ENCODE measurements at places on chromosomes 2 and 18. TPM values are rescaled to one million over a fixed set of nuclear protein-coding genes. Genes with fewer than 3 reads are reported as not detected.

CPLX4 gene
- not detected for total RNA-seq

CHRND gene
- total RNA-seq: not detected

SIX2 gene
- total RNA-seq: not detected

FN1 gene
- 0.72 TPM for total RNA-seq

THADA gene
- total RNA-seq: 52.9 TPM

CCDC178 gene
- total RNA-seq: not detected

DNA sequence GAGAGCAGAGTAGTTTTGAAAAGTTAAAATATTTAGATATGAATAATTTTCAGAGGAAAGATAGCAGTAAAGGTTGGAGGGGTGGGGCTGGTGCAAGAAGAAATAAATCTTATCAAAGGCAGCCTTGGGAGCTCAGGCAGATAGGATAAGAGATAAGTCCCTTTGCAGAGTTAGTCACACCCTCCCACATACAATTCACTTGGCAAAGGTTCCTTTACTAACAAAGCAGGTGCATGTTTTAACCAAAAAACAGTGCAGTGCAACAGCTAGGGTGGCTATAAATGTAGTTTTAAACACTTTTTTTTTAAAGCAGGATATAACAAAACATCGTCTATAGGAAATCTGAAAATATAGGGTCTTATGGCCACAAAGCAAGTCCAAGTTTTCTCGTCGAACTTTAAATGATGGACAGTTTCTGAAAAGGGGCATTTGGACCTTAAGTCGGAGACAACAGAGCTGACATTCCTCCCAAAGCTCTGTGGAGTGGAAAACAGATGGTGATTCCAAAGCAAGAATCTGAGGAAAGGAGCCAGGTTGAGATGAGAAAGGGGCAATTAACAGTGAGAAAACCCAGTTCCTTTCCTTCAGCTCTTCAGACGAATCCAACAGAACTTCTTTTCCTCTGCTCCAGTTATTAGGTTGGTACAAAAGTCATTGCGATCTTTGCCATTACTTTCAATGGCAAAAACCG is 53.0 kb downstream of the EPHA4 start:
- no peaks in the 10 kb centered on the region for H3K36me3 ChIP-seq
- DNase-seq: no peak
- H3K4me3 ChIP-seq: peak overlapping the region; percentile 77
- H3K27me3 ChIP-seq: no peaks in the 10 kb centered on the region
- H3K27ac ChIP-seq: peak overlapping the region; percentile 82

- H3K36me3 ChIP-seq: no peaks in the 10 kb centered on the region
- H3K27me3 ChIP-seq: peaks cover 6% of the 10 kb centered on the region
- H3K27ac ChIP-seq: no peak overlapping the region
- no peak for DNase-seq
Observed at GRCh38 chr2:159155791-159156190, 130.7 kb downstream of the WDSUB1 start.

DNA sequence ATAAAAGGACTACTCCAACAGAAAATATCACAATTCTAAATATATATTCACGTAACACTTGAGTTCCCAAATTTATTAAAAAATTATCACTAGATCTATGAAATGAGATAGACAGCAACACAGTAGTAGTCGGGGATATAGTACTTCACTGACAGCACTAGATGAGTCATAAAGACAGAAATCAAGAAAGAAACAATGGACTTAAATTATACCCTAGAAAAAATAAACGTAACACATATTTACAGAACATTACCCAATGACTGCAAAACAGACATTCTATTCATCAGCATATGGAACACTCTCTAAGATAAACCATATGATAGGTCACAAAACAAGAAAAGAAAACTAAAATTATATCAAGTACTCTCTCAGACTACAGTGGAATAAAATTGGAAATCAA is 429.4 kb downstream of the MBD2 start:
- no peak overlapping the region for H3K27ac ChIP-seq
- H3K4me1 ChIP-seq: no peaks in the 10 kb centered on the region
- H3K36me3 ChIP-seq: no peaks in the 10 kb centered on the region
- DNase-seq: no peak
- no peak overlapping the region for H3K4me3 ChIP-seq

- no peaks in the 10 kb centered on the region for H3K27me3 ChIP-seq
- no peak overlapping the region for H3K4me3 ChIP-seq
- H3K36me3 ChIP-seq: no peaks in the 10 kb centered on the region
- no peak for DNase-seq
- H3K27ac ChIP-seq: no peak overlapping the region
- no peaks in the 10 kb centered on the region for H3K4me1 ChIP-seq
Observed at GRCh38 chr2:220068846-220069245, 441.4 kb downstream of the SLC4A3 start.

DNA sequence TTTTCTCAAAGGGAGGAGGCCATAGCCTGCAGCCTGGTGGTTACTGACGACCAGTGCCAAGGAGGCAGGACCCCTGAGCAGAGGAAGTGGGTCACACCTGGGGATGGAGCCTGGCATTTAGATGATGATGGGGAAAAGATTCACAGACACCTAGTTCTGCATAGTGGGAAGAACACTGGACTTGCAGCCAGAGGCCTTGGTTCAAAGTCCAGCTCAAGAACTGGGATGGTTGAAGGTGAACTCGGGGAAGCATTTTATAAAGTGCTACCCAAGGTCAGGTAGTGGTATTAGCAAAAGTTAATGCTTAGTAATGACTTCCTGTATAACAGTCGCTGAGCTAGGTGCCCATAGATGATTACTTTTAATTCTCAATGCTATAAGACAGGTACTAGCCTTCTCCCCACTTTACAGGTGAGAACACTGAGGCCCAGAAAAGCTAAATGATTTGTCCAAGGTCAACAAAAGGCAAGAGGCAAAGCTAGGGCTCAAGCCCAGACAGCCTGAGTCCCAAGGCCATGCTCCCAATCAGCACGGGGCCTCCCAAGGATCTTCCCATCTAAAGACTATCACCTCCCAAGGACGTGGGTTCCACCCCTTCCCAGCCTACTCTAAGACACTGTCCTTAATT is 134.4 kb downstream of the TNS1 start:
- H3K27me3 ChIP-seq: no peaks in the 10 kb centered on the region
- H3K36me3 ChIP-seq: no peaks in the 10 kb centered on the region
- no peak overlapping the region for H3K27ac ChIP-seq
- no peak overlapping the region for H3K4me3 ChIP-seq
- H3K4me1 ChIP-seq: no peaks in the 10 kb centered on the region
- no peak for DNase-seq

GRCh38 chr2:9394816-9395215 is 28.5 kb downstream of the ITGB1BP1 start:
- no peak overlapping the region for H3K27ac ChIP-seq
- no peaks in the 10 kb centered on the region for H3K36me3 ChIP-seq
- no peak for DNase-seq
- H3K4me3 ChIP-seq: no peak overlapping the region
- H3K4me1 ChIP-seq: no peaks in the 10 kb centered on the region
- no peaks in the 10 kb centered on the region for H3K27me3 ChIP-seq

GRCh38 chr2:235098269-235098668 is 146.5 kb downstream of the SH3BP4 start:
- H3K27ac ChIP-seq: no peak overlapping the region
- H3K36me3 ChIP-seq: no peaks in the 10 kb centered on the region

GRCh38 chr2:70115646-70116442 is 28.6 kb downstream of the PCBP1 start:
- peak overlapping the region; percentile 29 for H3K4me3 ChIP-seq
- peak overlapping the region; percentile 60 for H3K27ac ChIP-seq
- no peaks in the 10 kb centered on the region for H3K27me3 ChIP-seq
- no peak for DNase-seq
- peaks cover 26% of the 10 kb centered on the region for H3K4me1 ChIP-seq
- H3K36me3 ChIP-seq: no peaks in the 10 kb centered on the region

GRCh38 chr2:195486987-195487644 is 169.9 kb upstream of the SLC39A10 start:
- peak; percentile 22 for DNase-seq
- no peaks in the 10 kb centered on the region for H3K36me3 ChIP-seq
- peaks cover 20% of the 10 kb centered on the region for H3K4me1 ChIP-seq
- H3K4me3 ChIP-seq: peak overlapping the region; percentile 33

DNA sequence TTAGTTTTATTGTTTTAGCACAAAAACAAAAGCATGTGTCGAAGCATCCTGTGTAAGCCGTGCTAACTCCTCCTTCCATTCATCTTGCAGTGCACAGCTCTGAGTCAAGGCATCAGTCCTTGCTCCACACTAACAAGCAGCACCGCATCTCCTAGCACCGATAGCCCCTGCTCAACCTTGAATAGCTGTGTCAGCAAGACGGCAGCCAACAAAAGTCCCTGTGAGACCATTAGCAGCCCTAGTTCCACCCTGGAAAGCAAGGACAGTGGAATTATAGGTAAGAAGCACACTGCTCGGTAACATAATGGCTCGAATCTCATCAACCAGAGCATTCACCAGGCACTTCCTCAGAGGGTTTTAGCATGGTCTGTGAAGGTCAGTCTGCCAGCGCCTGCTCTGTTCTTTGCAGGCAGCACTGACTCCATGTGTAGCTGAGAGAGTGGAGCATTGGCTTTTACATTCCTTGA is 136.2 kb downstream of the WDSUB1 start:
- H3K27me3 ChIP-seq: peaks cover 11% of the 10 kb centered on the region
- DNase-seq: peak; percentile 49
- no peak overlapping the region for H3K27ac ChIP-seq
- H3K4me1 ChIP-seq: no peaks in the 10 kb centered on the region
- H3K36me3 ChIP-seq: no peaks in the 10 kb centered on the region

- no peak overlapping the region for H3K4me3 ChIP-seq
- no peak overlapping the region for H3K27ac ChIP-seq
- no peak for DNase-seq
- no peaks in the 10 kb centered on the region for H3K36me3 ChIP-seq
- H3K27me3 ChIP-seq: peaks cover 2% of the 10 kb centered on the region
Observed at GRCh38 chr18:44556296-44556695, 124.4 kb upstream of the SETBP1 start.

DNA sequence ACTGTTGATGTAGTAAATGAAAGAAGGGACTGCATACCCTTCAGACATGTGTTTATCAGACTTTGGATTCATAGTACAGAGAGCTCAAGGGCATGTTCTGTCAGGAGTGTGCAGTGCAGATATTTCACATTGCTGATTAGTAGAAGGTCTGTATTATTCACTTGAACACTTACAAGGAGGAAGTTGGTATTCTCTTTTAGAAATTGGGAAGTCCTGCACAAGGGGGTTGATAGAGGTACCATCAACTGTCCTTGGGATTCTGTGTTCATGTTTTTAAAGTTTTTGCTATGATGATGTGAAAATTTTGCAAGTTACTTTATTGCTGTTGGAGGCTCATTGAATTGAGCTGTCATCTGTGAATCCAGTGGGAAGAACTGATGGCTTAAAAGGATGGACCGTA is 6.7 kb downstream of the PSMD1 start:
- DNase-seq: no peak
- H3K4me3 ChIP-seq: no peak overlapping the region
- H3K27ac ChIP-seq: no peak overlapping the region
- H3K36me3 ChIP-seq: peaks cover 66% of the 10 kb centered on the region

- no peak for DNase-seq
- H3K4me3 ChIP-seq: no peak overlapping the region
- peaks cover 25% of the 10 kb centered on the region for H3K4me1 ChIP-seq
- no peak overlapping the region for H3K27ac ChIP-seq
- H3K36me3 ChIP-seq: peaks cover 3% of the 10 kb centered on the region
Observed at GRCh38 chr18:36825526-36825925, 3.3 kb downstream of the TPGS2 start.

DNA sequence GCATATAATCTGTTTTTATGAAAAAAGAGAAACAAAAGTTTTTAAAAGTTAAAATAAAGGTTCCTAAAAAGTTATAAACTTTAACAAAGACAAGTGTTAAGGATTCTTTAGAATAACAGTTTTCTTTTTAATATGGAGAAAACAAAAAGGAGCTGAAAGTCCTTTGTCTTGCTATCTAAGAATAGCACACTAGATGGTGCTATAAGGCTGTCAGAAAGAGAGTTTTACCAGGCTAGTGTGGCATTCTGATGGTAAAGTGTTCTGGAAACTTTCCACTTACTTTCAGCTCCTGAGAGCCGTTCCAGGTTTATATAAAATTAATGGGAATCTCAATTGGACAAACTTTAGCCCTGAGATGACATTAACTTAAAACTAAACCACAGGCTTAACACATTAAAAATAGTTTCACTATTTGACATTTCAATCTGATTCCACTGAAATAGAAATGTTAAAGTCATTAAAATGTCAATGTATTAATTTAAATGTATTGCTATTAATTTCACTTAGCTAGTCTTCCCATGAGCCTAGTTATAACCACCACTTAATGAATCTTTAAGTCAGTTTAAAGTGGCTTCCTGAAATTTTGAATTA is 3.7 kb downstream of the FBXO48 start:
- peaks cover 45% of the 10 kb centered on the region for H3K4me1 ChIP-seq
- DNase-seq: no peak
- H3K27ac ChIP-seq: peak overlapping the region; percentile 97
- H3K36me3 ChIP-seq: no peaks in the 10 kb centered on the region
- no peaks in the 10 kb centered on the region for H3K27me3 ChIP-seq

- no peaks in the 10 kb centered on the region for H3K36me3 ChIP-seq
- H3K4me3 ChIP-seq: no peak overlapping the region
- H3K27ac ChIP-seq: no peak overlapping the region
Observed at GRCh38 chr2:200135082-200135481, 171.4 kb upstream of the SPATS2L start.

DNA sequence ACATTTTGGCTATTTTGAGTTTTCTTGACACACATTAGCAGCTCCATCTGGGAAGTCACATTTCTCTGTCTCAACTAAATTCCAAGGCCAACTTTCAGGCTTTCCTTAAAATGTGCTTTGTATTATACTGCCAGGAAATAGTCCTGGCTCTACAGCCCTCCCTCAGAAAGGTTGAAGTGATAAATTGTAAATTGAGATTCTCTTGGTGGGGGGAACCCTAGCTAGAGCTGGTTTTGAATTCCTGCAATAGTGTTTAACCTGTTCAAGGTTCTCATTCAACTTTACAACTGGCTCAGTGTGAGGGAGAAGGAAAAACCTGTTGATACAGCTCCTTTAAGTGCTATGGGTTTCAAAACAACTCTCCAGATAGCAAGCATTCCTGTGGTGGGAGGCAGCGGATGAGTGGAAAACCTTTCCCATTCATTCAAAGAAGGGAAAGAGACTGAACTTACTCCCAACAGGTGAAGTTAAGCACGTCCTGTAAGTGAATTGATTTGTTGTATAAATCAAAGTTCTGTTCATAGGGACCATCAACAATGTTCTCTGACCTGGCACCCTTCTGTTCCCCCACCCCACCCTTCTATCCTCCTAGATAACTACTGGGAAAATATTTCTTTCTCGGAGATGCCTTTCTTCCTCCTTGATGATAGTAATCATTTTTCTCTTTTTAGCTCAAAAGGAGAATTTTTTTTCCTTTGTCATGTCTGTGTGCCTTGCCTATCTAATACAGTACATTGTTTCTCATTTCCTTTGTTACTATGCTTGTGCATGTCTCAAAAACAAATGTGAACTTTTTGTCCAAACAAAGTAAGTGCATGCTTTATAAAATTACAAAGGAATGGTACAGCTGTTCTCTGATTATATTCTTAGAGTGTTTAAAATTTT is 44.2 kb upstream of the SLC39A10 start:
- H3K27ac ChIP-seq: no peak overlapping the region
- H3K4me1 ChIP-seq: no peaks in the 10 kb centered on the region
- no peaks in the 10 kb centered on the region for H3K27me3 ChIP-seq
- no peak for DNase-seq
